Keratinocyte (primary cell): ENCODE measurements at places on chromosomes 13 and 19. TPM values are rescaled to one million over a fixed set of nuclear protein-coding genes. Genes with fewer than 3 reads are reported as not detected.

The COMP gene
- 0.02 to 0.21 TPM in 2 of 3 replicates, not detected in the other for polyA plus RNA-seq

The SHISA2 gene
- 0.06 to 0.39 TPM (median 0.18 TPM) in 3 replicates for polyA plus RNA-seq

The PIBF1 gene
- 3.8 to 9.1 TPM (median 4.2 TPM) in 3 replicates for polyA plus RNA-seq

The VSTM2B gene
- not detected in 3 replicates for polyA plus RNA-seq

The ZFP82 gene
- polyA plus RNA-seq = 1.9 to 3.2 TPM (median 2.6 TPM) in 3 replicates

The IGLON5 gene
- not detected in 3 replicates for polyA plus RNA-seq

The GARIN5A gene
- polyA plus RNA-seq = 0.37 to 0.83 TPM (median 0.64 TPM) in 3 replicates

The CYP4F3 gene
- 0.32 to 1.1 TPM (median 0.76 TPM) in 3 replicates for polyA plus RNA-seq

The ZNF260 gene
- polyA plus RNA-seq = 5.7 to 14.1 TPM (median 11.3 TPM) in 3 replicates

The CFD gene
- polyA plus RNA-seq = 0.37 to 1.6 TPM (median 0.47 TPM) in 3 replicates

The MCEMP1 gene
- 0.09 TPM in 1 of 3 replicates, not detected in the others for polyA plus RNA-seq

The FCER2 gene
- polyA plus RNA-seq = 0.14 TPM in 1 of 3 replicates, not detected in the others

The MEF2B gene
- polyA plus RNA-seq = 0.05 to 0.17 TPM (median 0.11 TPM) in 3 replicates

The C13orf42 gene
- polyA plus RNA-seq = not detected in 3 replicates

The ZNF568 gene
- 4.0 to 4.1 TPM (median 4.1 TPM) in 3 replicates for polyA plus RNA-seq

The TBC1D17 gene
- 9.0 to 25.6 TPM (median 9.4 TPM) in 3 replicates for polyA plus RNA-seq

DNA sequence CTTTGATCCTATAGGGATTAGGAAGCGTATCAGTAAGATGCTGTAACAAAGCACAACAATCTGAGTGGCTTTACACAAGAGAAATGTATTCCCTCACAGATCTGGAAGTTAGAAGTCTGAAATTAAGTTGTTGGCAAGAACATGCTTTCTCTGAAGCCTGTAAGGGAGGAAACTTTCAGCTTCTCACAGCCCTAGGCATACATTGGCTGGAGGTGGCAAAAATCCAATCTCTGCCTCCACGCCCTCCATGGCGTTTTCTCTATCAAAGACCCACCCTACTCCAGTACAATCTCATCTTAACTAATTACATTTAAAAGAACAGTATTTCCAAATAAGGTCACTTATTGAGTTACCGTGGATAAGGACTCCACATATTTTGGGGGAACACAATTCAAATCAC, 211.9 kb downstream of the TDRD3 start:
- no peak for DNase-seq

- DNase-seq = no peak
These were observed 41.0 kb downstream of the ANKRD10 start for GRCh38 chr13:110873639-110874507.

DNA sequence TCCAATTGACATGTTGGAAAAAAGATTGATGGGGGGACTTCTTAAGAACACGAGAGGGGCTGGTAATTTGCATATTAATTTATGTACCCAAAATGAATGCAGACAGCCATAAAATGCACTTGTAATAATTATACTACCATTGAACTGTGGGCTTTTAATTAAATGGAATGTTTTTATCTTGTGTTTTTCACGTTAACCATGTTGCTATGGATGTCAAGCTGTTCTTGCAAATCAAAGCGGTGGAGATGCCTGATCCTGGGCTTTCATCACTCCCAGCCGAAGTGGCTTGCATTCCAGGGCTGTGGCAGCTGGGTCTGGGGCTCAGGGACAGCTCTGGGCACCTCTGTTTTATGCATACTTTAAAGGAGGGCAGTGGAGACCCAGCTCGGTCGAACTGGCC, 179.4 kb upstream of the TMTC4 start:
- DNase-seq = no peak

GRCh38 chr19:48750351-48750750, 2.1 kb downstream of the FUT1 start:
- DNase-seq = no peak

DNA sequence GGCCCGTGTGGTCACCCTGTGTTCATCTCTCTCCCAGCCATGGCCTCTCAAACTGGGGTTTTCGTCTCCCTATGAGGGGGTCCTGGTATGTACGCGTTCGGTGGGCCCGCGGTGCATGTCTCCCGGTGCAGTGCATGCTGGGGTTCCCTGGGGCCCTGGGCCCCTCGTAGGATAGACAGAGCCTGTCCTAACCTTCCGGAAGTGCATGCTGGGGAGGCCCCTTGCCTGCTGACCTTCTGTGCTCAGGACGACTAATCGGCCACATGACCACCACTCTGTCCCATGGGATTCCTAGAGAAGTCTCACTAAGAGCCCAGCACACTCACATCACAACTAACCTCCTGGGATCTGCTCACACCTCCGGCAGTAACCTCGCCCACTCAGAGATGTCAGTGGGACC, 4.9 kb upstream of the USE1 start:
- DNase-seq = no peak

DNA sequence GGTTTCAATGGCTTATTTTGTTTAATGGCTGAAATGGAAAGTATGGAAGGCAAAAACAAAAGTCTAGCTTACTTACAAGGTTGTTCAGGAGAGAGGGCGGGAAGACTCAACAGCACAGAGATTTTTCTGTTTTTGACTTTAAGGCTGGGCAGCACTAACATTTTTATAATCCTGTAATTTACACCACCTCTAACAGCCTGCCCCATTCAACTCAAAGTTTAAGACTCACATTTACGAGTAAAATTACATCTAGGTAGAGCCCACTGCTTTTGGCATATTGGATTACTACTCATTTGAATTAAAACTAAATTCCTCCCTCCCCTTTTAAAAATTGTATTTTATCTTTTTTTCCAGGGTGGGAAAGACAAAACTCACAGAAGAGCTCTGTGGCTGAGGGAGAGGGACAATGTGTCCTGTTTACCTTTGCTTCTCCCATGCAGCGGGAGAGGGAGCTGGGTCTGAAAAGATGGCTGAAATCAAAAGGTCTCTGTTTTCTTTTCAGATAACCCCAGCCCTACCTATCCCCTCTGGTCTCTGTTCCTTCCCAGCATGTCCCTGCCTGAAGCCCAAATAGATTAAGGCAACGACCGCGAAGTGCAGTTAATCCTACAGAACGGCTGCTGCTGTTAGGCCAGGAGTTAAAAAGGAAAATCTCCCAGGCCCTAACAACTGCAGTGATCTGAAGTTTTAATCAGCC, 6.6 kb downstream of the EFNB2 start:
- no peak for DNase-seq

DNA sequence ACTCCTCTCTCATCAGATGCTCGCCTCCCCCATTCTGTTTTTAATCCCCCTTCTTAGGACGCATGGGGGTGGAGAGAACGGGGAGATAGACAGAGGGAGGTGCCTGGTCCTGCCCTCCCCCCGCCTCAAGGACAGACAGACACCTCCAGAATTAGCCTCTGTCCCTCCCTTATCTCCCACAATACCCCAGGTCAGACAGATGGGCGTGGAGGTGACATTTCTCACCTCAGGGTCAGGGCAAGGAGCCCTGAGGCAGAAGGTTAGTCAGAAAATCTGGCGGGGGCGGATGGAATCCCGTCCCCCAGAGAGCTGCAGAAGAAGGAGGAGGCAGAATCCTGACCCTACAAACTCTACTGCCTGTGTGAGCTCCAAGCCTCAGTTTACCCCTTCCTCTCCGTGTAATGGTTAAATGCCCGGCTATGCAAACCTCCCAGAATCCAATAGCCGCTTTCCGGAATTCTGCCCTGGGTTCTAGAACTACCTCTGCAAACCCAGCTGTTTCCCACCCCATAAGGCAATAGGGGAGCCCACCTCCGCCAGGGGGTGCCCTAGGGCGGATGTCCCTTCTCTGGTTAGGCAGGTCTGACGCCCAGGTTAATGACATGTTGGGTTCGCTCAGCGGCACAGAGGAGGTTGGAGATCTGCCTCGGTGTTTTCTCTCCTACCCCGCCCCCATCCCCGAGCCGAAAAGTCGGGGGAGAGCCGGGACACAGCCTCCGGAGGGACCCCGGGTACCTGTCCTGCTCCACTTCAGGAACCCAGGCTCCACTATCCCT, 900 bp downstream of the PPP1R13L start:
- peak; percentile 75 for DNase-seq

GRCh38 chr13:50891206-50891605, 18.4 kb upstream of the RNASEH2B start:
- DNase-seq = no peak

DNA sequence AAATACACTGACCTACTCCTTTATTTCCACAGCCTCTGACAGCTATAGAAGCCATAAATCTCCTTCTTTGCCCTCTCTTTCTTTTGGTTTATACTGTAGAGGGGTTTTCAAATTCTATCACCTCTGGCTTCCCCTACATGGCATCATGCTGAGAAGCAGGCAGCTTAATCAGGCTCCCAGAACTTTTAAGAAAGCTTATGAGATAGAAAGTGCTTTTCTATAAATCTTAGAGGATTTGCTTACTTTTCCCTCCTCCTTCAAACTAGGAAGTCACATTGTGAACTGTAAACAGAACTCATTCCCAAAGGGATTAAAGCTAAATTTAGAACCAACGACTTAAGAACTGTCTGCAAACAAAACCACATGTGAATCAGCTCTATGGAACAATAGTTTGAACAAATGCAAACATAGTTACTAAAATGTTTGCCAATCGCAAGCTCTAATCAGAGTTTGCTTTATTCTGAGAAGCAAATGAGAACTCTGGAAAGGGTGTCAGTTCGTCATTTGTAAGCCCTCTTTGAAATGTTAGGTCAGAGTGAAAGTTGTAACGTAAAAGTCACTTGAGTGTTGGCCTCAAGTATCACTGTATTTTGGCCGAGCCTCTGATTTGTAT, 344.1 kb downstream of the RFC3 start:
- DNase-seq = no peak

GRCh38 chr13:107102676-107103075, 534.7 kb upstream of the ARGLU1 start:
- DNase-seq = no peak

DNA sequence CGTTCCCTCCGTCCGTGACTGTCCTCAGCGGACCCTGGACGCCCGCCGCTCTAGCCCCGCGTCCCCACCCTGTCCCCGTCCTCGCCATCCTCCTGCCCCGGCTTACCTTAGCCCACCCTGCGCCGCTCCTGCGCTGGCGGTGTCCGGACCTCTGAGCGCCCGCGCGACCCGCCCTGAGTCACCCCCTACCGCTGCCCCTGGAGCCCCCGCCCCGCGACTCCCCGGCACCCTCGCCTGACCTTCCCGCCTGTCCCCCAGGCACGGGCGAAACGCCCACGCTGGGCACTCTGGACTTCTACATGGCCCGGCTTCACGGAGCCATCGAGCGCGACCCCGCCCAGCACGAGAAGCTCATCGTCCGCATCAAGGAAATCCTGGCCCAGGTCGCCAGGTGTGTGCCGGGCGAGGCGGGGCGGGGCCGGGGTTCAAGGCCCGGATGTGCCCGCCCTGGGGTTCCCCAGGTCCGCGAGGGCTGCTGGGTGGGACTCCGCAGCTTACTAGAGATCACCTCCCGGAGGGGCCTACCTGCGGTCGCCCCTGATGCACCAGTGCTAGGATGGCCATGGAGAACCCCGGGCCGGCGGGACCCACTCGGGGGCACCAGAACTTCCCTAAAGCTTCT, 5.1 kb downstream of the HMG20B start:
- no peak for DNase-seq

GRCh38 chr13:23969647-23970046, 72.3 kb upstream of the C1QTNF9B start:
- no peak for DNase-seq

- no peak for DNase-seq
These were observed 11.8 kb upstream of the PRR20A start for GRCh38 chr13:57128909-57129308.

DNA sequence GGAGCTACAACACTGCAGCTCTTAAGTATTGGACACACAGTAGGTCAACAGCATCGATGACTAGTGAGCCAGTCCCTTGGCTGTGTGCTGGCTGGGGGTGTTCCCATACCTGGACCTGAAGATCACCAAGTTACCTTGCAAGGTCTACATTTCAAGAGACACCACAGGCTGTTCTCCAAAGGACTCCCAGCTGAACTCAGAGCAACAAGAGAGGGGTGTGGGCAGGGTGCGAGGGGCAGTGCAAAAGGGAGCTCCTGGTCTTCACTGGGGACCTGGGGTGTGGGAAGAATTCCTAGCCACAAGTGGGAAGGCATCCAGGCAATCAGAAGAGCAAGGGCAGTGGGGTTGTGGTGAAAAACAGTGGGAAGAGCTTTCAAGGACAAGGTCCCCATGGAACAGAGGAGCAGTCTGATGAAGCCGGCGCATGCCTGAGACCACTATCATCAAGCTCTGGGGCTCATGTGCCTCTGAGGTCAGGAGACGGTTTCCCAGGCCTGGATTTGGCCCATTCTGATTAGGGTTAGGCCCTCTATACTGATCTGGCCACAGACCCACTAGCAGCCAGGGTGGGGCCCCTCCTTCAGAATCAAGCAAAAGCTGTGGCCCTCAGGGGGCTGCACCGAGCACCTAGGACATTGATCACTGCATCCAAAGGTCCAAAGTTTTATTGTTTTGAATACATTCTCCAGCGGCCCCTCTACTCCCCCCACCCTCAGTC, 4.7 kb upstream of the GSK3A start:
- no peak for DNase-seq

DNA sequence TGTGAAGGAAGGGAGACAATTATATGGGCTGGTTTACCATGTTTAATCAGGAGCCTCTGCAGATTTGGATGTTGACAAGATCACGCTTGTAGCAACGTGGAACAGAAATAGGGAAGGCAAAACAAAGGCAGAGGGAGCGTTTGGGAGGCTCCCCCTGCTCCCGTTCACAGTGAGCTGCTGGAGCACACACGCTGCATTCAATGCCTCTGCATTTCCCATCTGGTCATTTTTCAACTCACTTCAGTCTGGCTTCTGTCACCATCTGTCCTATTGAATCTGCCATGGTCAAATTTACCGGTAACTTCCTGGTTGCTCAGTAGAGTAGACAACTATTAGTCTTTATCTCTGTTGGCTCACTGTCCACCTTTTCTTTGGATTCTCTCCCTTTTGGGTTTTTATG, 91.0 kb downstream of the NHLRC3 start:
- DNase-seq = no peak

- no peak for DNase-seq
These were observed 87.1 kb upstream of the FRY start for GRCh38 chr13:31944262-31945160.

GRCh38 chr13:24685314-24685713, 5.1 kb downstream of the ATP12A start:
- DNase-seq = no peak

- no peak for DNase-seq
These were observed 6.6 kb upstream of the CD79A start for GRCh38 chr19:41870401-41870873.

GRCh38 chr13:111114362-111115060, 599 bp upstream of the ARHGEF7 start:
- DNase-seq = no peak

- no peak for DNase-seq
These were observed 1.3 kb downstream of the LAMP1 start for GRCh38 chr13:113298043-113298945.

DNA sequence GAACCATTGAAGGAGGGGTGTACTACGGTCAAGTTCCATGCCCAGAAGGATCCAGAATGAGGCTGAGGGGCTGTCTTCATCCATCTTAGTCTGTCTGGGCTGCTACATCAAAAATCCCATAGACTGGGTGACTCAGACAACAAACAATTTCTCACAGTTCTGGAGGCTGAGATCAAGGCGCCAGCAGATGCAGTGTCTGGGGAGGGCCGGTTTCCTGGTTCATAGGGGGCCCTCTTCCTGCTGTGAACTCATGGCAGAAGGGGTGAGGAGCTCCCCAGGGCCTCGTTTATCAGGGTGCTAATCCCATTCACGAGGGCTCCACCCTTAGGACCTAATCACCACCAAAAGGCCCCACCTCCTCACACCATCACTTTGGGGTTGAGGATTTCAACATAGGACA, 14.7 kb upstream of the KCTD15 start:
- DNase-seq = no peak
